ENCODE measurements at places on chromosomes 6 and 20.

DNA sequence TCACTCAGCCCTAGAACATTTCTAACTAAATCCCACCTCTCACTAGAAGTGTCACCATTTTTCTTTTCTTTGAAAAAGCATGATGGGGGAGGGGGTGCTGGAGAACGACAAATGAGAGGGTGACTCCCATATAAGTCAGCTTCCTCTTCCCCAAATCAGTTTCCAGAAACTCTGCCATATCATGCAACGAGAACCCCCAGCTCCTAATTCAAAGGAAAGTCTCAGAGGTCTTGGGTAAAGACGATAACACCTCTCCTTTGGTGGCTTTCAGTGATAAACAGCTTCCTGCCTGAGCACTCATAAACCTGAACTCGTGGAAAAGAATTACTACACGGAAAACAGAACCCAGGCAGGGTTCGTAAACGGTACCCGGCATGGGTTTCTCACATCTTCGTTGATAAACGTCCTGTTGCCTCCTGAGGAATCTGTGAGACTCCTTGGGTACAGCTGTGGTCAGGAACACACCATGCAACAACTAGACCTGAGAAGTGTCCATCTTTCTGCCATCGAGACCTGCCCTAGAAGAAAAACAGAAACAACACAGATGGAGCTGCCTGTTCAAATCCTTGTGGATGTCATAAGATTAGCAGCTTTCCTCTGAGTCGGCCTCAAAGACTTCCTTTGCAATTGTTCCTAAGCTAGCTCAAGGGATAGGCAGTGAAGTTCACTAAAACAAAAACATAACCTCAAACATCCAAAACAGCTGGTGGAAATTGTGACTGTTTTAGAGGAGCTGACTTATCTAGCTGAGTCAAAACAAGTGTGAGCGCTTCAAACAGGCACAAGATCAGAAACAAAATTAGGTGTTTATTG is 185.8 kb upstream of the PRDM1 start:
- DNase-seq: no peak

GRCh38 chr6:116445102-116445501 is 16.1 kb upstream of the CALHM6 start:
- no peak for DNase-seq

- DNase-seq: no peak
These were observed 49.3 kb downstream of the CYB5R4 start for GRCh38 chr6:83908813-83909212.

DNA sequence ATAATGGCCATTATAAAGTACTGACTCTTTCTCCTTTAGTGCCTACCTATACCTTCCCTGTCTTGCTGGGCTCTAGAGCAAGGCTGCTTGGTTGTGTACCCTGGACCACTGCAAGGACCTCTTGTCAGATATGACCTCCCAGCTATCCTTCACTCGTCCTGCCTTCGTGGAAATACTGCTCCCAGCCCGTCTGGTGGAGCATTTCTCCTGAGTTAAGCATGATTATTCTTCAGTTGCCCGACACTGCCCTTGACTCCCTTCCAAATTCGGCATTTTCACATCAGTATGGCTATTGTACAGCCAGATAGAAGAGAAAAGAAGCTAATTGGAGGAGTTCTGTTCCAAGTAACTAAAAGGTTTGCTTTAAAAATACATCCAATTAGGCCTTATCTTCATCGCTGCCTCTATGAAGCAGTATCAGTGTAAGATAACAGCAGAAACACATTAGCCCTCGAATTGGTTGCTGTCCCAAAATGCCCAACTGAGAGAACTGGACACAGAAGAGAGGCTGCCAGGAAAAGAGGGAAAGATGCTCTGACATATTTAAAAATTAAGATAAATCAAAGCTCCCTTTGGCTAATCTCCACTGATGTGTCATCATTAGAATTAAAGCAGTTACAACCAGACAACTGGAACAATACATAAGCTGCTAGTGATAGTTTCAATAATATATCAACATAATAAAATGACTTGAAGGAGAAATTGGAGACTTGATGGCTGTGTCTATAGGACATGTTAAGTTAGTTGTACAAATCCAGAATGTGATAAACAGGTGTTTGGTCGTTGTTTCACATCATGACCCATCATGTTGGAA is 54.4 kb downstream of the OPRM1 start:
- no peak for DNase-seq

GRCh38 chr6:136753624-136754023 is 38.7 kb downstream of the MAP3K5 start:
- DNase-seq: no peak

GRCh38 chr6:166257911-166258318 is 50.3 kb downstream of the PRR18 start:
- DNase-seq: no peak

DNA sequence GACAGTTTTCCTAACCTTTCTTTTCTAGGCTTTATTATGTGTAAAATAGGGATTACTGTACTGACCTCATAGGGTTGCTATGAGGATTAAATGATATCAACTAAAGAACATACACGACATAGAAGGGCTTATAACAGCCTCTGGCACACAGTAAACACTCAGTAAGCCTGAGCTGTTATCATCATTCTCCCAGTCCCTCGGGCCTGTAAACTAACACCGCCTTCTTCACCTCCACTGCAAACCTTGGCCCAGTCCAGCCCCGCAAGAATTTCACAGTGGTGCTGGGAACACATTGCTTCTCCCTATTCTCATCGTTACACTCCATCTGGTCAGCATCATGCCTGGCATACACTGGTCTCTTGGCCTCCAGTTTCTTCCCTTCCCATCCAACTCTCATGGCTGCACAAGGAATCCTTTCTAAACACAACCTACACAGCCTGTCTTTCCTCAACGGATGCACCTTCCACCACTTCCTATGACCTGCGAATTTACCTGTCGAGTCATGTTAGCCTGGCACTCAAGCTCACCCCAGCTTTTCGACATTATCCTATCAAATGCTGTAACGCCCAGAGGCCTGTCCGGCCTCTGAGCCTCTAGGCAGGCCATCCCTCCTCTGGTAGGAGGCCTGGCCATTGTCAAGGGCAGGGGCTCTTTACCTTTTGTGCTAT is 92.1 kb downstream of the FYN start:
- DNase-seq: no peak

- DNase-seq: no peak
These were observed 164.1 kb downstream of the TBXT start for GRCh38 chr6:166003569-166003968.

DNA sequence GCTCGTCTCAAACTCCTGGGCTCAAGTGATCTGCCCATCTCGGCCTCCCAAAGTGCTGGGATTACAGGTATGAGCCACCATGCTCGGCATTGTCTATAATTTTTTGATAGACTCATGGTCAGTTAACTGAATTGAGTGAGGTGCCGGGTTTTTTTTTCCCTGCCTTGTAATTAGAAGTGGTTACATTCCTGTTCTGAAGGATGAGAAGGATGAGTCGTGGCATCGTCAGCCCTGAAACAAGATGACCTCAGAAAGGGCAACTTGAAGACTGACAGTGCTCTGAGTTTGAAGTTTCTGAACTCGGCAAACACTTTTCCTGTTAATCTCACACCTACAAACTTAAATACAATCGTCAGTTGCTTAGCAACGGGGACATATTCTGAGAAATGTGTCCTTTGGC is 158.7 kb upstream of the PDE10A start:
- no peak for DNase-seq

DNA sequence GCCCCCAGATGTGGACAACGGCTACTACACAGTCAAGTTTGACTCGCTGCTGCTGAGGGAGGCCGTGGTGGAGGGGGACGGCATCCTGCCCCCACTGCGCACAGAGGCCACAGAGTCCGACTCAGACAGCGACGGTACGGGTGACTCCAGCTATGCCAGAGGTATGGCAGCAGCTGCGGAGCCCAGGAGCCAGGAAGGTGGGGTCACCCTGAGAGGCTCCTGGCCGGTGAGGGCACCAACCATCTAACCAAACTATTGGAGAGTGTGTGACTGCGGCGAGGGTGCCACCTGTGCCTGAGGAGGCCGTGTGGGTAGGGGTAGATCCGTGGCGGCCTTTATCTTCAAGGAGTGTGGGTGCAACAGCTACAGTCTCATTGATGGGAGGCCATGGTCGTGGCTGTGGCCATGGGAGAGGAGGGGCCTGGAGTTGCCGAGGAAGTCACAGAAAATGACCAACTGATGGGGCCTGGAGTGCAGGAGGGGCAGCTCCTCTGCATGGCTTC is 2.8 kb upstream of the LIME1 start:
- DNase-seq: no peak

- DNase-seq: peak; percentile 41
These were observed 1.1 kb upstream of the MRGBP start for GRCh38 chr20:62795023-62795761.

DNA sequence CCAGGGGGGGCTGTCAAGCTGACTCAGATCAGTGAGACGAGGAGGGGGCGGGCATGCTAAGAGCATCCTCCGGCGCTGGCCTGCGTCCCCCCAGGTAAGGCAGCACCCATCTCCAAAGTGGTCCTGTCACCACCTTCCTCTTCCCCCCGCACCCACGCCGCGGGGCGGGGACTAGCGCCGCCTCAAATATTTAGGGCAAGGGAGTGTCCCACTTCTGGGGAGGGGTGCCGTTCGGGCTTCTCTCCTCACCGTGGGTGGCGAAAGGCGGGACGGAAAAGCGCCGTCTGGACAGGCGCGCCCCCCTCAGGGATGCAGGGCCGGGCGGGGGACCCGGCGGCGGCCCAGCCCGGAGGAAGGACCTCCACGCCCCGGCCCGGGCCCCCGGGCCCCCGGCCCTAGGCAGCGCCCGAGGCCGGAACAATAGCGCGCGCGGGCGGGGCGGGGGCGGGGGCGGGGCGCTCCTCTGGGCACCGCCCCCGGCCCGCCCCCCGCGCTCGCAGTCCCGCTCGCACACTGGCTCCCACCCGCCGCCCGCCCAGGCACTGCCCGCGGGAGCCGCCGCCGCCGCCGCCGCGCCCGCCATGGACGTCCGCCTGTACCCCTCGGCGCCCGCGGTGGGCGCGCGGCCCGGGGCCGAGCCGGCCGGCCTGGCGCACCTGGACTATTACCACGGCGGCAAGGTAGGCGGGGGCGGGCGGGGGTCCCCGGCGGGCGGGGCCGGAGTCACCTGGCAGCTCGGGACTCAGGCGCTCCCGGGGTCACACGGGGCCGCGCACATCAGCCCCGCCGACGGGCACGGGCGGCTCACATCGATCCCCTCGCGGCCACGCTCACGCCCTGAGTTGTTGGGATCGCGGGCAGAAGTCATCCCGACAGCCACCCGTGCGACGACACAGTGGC is at the start of gene TOX2:
Gene TOX2, plus strand, starts transcription at position 542 of the 900 bp plus-strand sequence. Its CDS starts 40 bp downstream, at position 582.
- peak; percentile 41 for DNase-seq

GRCh38 chr6:41685641-41686380 is 47.5 kb downstream of the MDFI start:
- DNase-seq: no peak

DNA sequence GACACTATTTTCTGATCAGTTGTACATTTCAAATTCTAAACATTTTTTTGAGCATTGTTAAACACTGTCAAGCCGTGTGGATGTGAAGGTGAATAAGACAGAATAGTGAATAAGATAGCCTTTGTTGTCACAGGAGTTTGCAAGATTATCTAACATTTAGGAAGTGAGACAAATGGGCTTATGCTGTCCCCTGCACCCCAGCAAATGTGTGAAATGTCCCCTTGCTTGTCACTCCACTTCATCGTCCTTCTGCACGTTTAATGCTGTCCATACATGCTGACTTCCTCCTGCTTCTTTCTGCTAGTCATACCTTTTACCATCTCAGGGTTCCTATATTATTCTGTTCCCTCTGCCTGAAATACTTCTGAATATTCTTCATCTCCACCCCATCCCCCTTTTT is 62.6 kb downstream of the CBFA2T2 start:
- no peak for DNase-seq

DNA sequence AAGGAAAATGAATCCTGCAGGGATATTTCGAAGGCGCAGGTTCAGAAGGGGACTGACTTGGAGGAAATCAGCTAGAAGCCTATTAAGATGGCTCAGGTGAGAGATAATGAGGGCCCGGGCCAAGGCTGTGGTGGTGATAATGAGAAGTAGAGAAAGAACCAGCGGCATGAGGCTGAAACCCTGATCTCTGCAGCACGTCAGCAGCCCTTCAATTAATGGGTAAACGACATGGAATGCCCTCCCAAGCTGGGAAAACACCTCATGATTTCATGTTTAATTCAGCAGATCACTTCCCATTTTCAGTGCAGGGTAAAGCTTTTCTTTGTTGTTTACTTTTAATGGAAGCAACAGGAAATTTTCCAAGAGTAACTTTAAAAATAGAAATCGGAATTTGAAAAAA is 104.9 kb downstream of the TMEM200A start:
- DNase-seq: no peak

DNA sequence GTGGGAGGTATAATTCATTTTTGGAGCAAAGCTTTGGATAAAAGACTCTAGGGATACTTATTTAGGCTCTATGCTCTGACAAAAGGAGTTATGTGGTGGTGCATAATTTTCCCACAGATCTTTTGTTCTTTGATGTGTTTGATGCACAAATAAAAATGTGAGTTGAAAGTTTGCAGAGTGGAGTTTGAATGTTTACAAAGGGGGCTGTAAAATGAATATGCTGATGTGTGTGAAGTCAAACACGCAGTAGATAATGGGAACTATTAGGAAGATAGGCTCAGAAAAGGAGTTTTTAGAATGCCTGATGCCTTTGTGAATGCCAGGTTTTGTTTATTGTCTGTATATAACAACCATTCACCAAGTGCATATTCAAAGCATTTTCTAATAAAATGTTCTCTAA is 545.0 kb upstream of the EPHA7 start:
- no peak for DNase-seq

- no peak for DNase-seq
These were observed 283.6 kb downstream of the CDKAL1 start for GRCh38 chr6:20817806-20818320.

DNA sequence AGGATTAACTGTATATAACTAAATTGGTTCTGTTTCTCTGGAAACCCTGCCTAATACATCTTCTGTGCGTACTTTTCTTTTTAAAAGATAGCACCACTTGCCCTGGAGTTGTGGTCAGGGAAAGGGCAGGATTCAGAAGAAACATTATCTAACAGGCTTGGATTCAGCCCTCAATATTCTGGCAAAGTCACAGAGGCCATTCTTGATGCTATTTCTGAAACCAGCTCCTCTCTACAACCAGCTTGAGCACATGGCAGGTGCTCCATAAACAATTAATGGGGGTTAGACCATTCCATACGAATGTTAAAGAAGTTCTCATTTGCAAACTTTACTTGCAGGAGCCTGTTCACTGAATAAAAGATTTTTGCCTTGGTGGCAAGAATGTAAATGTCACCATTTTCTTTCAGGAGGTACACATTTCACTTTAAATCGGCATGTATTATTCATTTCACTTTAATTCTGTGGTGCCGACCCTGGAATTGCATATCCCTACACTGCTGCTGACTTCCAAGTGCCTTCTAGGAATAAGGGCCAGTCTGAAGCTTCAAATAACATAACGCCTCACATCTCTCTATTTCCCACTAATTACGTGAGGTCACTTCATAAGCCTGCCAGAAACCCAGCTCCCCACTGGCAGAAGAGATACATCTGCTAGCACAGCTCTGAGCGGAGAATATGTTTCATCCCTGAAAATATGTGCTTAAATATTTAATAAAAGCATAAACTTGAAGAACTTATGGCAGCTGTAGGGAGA is 248.7 kb downstream of the ADGRG6 start:
- no peak for DNase-seq

All from activated CD4-positive, CD25-positive, alpha-beta regulatory T cell (primary cell).